ENCODE measurements at places on chromosomes 5 and 9.

DNA sequence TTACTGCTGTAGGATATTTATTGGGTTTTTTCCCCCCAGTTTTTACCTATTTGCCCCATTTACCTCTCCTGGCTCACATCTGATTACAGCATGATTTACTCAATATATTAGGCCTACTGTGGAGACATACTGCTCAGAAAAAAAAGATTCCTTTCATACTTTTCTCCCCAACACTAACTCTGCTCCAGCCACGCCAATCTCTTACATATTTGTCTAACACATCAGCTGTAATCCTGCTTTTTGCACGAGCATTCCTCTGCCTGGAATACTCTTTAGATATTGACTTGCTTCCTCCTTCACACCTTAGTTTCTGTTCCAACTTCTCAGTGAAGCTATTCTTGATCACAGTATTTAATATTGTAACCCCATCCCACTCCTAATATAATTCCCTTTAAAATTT, 158.1 kb upstream of the VCAN start:
- no peak for DNase-seq

DNA sequence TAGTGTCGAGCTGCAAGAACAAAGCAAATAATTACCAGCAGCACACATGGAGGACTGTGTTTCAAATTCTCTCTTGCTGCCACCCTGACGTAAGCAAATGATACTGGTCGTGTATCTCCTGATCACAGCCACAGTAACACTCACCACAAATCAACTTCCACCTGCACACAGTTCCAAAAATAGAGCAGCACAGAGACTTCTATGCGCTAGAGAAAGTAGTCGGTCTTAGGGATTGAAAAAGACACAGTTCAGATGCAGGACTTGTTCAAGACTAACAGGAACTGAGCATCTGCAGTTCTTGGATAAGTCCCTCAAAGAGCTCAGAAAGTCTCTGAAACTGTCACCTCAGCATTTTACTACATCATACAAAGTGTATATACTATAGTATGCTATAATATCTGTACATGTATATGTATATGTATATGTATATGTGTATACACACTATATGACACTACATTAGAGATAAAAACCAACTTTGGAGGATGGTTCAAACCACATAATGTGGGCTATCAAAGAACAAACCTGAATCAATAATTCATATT, 279.0 kb downstream of the GLIS3 start:
- no peak for DNase-seq

DNA sequence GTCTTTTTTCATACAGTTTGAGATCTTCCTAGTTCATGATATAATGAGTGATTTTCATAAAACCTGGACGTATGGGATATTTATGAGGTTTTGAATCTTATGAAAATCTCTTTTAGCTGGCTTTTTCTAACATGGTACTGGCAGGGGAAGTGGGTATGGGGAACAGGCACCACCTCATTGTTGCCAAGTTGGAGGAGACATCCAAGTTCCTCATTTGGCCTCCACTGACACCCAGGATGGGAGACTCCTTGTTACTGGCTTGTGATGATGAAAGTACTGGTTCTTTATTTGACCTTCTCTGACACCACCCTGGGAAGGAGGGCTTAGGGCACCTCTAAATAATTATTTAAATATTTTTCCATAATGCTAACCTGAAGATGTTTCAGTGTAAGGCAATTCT, 4.0 kb upstream of the TNPO1 start:
- DNase-seq: peak; percentile 13

DNA sequence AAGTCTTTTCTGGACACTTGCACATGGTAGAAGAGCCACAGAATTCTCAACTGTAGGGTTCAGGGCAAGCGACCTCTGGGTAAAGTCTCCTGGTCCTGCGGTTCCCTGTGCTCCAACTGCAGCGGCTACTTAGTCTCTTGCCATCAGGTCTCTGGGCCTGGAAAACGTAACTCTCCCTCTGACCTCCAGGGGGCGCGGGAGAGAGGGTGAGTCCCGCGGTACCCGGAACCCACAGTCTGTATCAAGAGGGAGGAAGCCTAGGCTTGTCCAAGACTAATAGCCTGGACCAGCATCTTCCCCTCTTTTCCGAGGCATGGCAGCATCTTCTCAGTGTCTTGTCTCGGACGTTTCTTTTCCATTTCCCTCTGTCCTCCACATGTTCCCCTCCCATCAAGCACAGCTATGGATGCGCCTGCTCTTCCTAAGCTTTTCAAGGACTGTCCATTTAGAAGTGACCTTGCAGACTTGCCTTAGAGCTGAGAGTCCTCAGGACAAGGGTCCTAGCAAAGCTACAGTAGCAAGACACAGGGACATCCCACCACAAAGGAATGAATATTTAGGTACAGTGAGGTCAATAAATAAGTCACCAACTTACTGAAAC, 59.3 kb downstream of the FSTL4 start:
- DNase-seq: peak; percentile 63

- no peak for DNase-seq
Measured at GRCh38 chr5:169695919-169696490, 58.9 kb downstream of the DOCK2 start.

- no peak for DNase-seq
Measured at GRCh38 chr9:122192914-122193525, 33.3 kb downstream of the MORN5 start.

All from OCI-LY7 (cell line).